Panc1 (cell line): ENCODE measurements at places on chromosomes 12 and 14.

DNA sequence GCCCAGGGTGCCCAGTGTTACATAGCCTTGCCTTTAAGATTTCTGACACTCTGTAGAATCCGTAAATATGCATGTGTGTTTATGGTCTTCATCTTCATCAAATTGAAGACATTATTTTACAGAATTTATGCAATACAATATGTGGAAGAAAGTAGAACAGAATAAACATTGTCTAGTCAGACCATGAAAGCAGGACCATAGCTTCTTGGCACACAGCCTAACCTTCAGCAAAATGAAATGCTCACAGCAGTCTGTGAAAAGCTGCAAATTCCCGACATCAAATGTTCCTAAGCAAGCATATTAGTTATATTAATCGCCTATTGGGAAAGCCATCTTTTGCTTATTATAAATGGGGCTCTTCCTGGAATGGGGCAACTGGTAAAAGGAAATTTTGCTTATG, 111.3 kb upstream of the GARIN2 start:
- DNase-seq: no peak

GRCh38 chr12:131397493-131398181, 313.3 kb upstream of the SFSWAP start:
- no peak for DNase-seq

GRCh38 chr12:75938189-75938588, 93.4 kb downstream of the PHLDA1 start:
- DNase-seq: no peak

DNA sequence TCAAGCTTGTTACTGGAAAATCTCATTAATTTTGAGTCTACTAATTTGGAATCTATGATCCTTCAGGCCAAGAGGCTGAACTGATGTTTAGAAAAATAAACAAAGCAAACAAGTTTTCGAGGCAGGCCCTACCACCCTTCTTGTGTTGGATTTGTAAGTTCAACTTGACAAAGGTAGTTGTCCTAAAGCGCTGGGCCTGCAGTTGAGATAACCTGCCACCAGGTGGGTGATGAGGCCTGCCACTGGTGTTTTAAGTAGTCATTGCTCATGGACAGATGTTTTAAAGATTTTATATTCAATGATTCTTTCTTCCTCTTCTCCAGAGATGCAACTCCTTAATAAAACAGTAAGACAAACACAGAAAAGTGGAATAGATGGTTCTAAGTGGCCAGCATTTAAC, 19.4 kb downstream of the ACVRL1 start:
- DNase-seq: no peak
